AG04450 (cell line): ENCODE measurements at places on chromosomes 1 and 21. TPM values are rescaled to one million over a fixed set of nuclear protein-coding genes. Genes with fewer than 3 reads are reported as not detected.

DNA sequence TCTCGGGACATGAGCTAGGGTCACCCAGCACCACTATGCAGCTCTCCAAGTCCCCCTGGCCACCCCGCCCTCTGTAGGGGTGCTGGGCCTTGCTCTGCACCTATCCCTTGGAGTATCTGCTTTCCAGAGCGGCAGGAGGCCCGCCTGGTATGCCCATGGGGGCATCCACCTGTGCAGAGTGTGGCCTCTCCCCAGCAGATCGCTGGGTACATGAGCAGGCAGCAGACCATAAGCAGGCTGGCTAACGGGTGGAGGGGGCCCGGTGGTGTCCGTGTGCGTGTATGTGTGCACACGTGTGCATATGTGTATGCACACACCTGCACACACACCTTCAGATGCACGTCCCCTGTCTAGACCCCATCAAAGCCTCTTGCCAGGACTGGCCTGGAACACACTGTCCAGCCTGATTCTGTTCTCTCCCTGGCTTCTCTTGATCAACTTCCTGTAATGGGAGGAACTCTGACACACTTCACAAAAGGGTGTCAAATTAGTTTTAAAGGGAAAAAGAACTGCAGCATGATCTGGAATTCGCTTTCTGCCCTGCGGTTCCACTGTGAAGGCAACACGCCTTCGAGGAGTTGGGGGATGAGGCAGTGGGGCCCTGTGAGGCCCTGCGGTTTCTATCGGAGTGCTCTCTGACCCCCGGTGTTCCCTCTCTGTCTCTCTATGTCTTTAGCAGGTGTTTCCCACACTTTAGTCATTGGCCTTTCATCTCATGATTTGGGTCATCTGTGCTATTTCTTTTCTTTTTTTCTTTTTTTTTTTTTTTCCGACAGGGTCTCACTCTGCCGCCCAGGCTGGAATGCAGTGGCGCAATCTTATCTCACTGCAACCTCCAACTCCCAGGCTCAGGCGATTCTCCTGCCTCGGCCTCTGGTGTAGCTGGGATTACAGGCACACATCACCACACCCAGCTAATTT is 17.2 kb upstream of the NPHP4 start:
- DNase-seq: no peak

GRCh38 chr1:222114536-222115156 is 372.8 kb upstream of the DUSP10 start:
- DNase-seq: no peak

DNA sequence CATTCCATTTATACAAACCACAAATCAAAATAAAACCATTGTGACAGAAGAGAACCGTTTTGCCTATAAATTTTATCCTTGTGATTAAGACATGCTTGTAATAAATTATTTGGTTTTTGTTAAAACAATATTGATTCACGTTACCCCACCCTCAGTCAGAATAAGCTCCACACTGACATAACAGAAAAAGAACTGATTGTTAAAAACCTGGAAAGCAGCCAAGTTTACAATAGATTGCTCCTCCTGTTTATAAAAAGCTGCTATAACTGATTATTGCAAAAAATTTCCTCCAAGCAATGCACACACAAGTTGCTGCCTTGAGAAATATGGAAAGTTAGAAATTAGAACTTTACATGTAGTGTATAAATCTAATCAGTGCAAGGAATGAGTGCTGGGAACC is 263.5 kb downstream of the SETD4 start:
- DNase-seq: no peak

GRCh38 chr1:184802354-184803179 is 47.9 kb upstream of the EDEM3 start:
- no peak for DNase-seq

DNA sequence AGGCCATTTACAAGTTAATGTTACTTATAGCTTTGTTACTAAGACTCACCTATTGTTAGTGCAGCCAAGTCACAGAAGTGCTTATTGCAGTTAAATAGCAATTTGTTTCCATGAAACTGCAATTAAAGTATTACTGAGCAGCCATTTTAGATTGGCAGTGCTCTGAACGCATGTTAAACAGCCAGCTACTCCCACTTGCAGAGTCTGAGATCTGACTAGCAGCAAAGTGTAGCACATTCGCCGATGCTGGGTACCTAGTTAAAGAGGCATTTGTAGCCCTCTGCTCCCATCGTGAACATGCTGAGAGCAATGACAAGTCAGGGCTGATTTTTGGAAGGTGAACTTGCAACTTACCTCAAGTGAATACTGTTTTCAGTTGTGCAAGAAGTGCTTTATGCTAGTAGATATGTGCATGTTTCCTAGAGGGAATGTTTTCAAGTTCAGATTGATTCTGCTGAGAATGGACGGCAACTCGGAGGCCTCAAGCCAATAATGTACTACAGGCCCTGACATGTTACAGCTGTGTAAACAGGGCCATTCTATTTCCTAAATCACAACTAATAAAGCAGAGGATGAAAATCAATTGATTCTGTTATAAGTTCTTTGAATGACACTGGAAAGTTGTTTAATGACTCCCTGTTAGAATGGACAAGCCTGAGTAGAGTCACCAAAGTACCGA is 19.8 kb downstream of the LMO4 start:
- DNase-seq: no peak

Gene RAB25
- polyA plus RNA-seq: not detected in 2 replicates

Gene CAMK1G
- polyA plus RNA-seq: 2.0 and 2.1 TPM in 2 replicates

Gene PDZK1
- 2.0 and 3.2 TPM in 2 replicates for polyA plus RNA-seq

Gene GBP6
- polyA plus RNA-seq: not detected in 2 replicates

Gene PGBD5
- polyA plus RNA-seq: 1.0 and 1.1 TPM in 2 replicates
